Lower lobe of right lung (tissue), 2 donors: ENCODE measurements at places on chromosomes 12 and 14. TPM values are rescaled to one million over a fixed set of nuclear protein-coding genes. Genes with fewer than 3 reads are reported as not detected.

The LMNTD1 gene
- 2.6 TPM for total RNA-seq

GRCh38 chr14:74438351-74438915 is 12.4 kb upstream of the SYNDIG1L start:
- DNase-seq: no peak

GRCh38 chr14:78143489-78144145 is 26.6 kb upstream of the NRXN3 start:
- no peak for DNase-seq

GRCh38 chr12:52438305-52439301 is 4.4 kb upstream of the KRT75 start:
- DNase-seq: no peak

DNA sequence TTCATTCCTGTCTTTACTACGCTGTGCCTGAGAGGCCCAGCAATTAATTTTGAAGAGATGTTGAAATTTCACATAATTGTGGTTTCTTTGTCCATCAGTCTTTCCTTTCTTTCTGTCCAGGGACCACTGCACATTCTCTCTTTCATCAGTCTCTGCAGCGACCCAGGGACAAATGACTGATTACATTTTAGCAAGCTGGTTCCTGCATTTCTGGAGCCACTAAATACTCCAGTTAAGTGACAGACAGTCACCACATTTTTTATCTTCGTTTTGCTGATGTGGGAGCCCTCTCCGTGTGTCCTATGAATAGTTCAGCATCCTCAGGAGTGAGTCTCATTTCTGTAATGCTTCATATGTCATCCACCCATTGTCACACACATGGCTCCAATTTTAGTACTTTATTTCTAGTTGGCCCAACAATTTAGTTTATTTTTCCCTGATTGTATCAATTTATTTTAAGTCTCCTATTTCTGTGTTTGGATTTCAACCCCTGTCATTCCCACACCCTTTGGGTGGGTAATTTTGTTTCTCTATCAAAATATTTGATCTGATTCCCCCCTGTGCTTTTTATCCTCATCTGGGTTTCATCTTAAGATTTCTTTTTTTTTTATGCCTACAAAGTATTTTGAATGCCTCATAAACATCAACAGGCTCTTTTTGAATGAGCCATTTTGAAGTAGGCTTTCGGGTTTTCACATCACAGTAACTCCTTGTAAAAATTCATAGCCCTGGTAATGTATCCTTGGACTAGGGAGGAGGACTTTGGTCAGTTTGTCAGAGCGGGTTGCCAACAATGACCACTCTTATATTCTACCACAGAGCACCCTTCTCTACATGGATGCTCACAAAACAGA is 1196.5 kb downstream of the GALC start:
- no peak for DNase-seq
